ENCODE measurements at places on chromosomes 12 and 14. TPM values are rescaled to one million over a fixed set of nuclear protein-coding genes. Genes with fewer than 3 reads are reported as not detected.

B4GALNT1 gene
- total RNA-seq, result 1.1 TPM

SLC25A3 gene
- 561 TPM for total RNA-seq

DNA sequence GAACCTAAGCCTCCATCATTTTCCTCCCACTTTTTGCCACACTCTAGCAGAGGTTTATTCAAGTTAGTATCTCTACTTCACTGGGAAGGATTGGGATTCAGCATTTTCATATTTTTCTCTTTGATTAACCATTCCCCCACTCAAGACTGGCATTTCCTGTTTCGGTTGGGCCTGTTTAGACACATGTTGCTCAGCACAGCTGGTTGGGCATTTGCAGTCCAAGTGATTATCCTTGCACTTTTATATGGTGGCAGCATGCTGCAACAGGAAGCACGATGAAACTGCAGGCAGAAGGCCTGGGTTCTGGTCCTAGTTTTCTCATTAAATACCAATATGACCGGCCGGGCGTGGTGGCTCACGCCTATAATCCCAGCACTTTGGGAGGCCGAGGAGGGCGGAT lies 182.9 kb upstream of the GRIN2B start:
- DNase-seq, result no peak

GRCh38 chr12:126385785-126386184 lies 1320.5 kb downstream of the AACS start:
- DNase-seq, result no peak

GRCh38 chr14:51304941-51305340 lies 64.9 kb downstream of the TMX1 start:
- no peak for DNase-seq

- no peak for DNase-seq
Observed at GRCh38 chr12:113610698-113611097, 139.0 kb upstream of the LHX5 start.

Measured in progenitor cell of endocrine pancreas (in vitro differentiated cells).